ENCODE measurements at places on chromosomes 4 and X.

DNA sequence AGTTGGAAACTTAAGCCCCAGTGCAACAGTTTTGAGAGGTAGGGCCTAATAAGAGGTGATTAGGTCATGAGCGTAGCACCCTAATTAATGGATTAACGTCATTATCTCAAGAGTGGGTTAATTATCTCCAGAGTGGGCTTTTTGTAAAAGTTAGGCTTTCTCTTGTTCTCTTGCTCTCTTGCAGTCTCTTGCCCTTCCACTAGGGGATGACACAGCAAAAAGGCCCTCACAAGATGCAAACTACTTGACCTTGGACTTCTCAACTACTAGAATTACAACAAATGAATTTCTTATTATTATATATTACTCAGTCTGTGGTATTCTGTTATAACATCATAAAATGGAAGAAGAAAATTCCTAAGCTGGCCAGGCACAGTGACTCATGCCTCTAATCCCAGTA lies 22.1 kb upstream of the NDST3 start:
- DNase-seq, result no peak
- no peaks in the 10 kb centered on the region for H3K36me3 ChIP-seq
- H3K4me1 ChIP-seq, result no peaks in the 10 kb centered on the region
- no peak overlapping the region for H3K4me3 ChIP-seq
- H3K27me3 ChIP-seq, result no peaks in the 10 kb centered on the region
- H3K27ac ChIP-seq, result no peak overlapping the region

GRCh38 chr4:6584865-6585264 lies 9.9 kb downstream of the MAN2B2 start:
- H3K27ac ChIP-seq, result no peak overlapping the region
- DNase-seq, result no peak
- no peaks in the 10 kb centered on the region for H3K4me1 ChIP-seq
- H3K4me3 ChIP-seq, result no peak overlapping the region
- no peaks in the 10 kb centered on the region for H3K27me3 ChIP-seq

DNA sequence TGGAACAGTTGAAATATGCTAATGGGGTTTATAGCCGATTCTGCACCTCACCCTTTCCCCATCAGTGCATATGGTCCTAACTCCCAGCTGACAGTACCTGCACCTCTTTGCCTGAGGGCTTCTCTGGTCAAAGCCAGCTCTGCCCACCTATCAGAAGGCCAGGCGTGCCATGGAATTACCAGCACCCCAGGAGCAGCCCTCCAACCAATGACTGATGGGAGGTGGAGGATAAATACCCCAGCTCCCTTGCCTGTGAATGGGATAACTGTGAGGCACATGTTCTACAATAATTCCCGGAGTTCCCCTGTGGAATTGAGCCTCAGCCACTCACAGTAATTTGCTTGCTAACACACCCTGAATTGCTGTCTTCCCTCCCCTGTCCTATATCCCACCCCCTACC lies 572.0 kb downstream of the BCOR start:
- no peak overlapping the region for H3K4me3 ChIP-seq
- H3K27ac ChIP-seq, result no peak overlapping the region
- DNase-seq, result no peak
- no peaks in the 10 kb centered on the region for H3K36me3 ChIP-seq
- H3K27me3 ChIP-seq, result no peaks in the 10 kb centered on the region

GRCh38 chr4:165489786-165490185 lies 111.0 kb downstream of the CPE start:
- H3K27ac ChIP-seq, result no peak overlapping the region
- no peak overlapping the region for H3K4me3 ChIP-seq
- no peaks in the 10 kb centered on the region for H3K36me3 ChIP-seq
- DNase-seq, result no peak
- H3K4me1 ChIP-seq, result no peaks in the 10 kb centered on the region
- H3K27me3 ChIP-seq, result no peaks in the 10 kb centered on the region

DNA sequence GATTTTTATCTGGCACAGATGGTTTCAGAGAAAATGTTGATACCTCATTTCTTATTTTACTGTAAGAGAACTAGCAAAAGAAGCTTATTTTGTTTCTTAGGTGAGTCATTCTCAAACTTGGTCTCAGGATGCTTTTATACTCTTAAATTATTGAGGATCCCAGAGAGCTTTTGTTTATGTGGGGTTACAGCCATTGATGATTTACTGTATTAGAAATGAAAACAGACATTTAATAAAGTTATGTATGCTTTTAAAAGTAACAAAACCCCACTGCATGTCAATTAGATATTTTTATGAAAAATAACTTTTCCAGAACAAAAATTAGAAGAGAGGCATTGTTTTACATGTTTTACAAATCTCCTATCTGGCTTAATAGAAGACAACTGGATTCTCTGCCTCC lies 12.1 kb downstream of the USP9X start:
- no peak for DNase-seq
- H3K27ac ChIP-seq, result no peak overlapping the region
- H3K4me3 ChIP-seq, result no peak overlapping the region

Measured in iPS DF 6.9 (cell line).